ENCODE measurements at places on chromosomes 16 and 17.
A peak's percentile ranks its signal among the peaks of the same experiment; 100 is the strongest.

DNA sequence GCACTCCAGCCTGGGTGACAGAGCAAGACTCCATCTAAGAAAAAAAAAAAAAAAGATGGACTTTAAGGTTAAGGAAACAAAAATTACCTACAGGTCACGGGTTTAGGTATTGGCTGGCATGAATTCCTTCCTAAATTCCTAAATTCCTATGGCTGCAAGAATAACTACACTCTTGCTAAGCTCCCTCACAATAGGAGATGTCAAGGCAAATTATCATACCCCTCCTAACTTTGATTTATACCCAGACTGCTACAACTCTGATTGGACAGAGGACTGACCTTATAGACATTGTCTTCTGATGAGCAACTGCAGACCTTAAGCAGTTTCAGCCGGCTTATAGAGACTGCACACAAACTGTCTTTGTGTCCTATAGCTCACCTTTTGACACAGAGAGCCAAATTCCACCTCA, 25.1 kb upstream of the TMC7 start:
- no peak for DNase-seq

DNA sequence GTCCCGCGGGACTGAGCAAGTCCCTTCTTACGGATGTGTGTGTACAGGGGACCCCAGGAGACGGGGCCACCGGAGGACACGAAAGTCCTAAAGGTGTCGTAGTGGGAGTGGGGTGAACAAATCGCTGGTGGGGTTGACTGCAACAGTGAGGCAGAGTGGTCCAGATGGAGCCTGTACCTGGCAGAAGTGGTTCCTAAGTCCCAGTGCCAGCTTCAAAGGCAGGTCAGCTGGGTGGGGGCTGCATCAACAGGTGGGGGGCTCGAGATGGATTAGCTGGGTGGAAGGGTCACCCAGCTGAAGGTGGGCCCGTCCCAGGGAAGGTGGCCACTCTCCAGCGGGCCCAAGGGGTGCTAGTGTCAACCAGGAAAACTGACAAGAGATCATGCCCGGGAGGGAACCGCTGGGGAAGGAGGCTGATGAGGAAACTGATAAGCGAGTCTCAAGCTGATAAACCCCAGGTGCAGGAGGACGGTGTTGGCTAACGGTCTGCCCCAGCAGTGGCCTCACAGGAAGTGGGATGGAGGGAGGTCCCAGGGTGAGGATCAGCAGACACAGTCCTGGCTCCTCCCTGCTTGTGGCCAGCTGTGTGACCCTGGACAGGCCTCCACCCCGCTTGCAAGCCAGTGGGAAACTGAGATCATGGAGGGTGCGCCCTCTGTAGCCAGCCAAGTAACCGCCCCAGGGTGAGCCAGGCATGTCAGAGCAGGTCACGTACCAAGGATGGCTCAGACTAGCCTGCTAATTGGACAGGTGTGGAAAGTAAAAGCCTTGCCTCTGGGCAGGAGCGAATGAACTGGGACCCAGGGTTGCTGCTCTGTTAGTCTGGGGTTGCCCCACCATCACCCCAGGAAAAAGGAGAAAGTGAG, 1.0 kb downstream of the ORAI3 start:
- peak; percentile 74 for DNase-seq

GRCh38 chr16:67415872-67416793, at the start of gene ZDHHC1:
TSS of gene ZDHHC1 (minus strand) at chr16:67416477. CDS start at chr16:67407775, 8,702 bp downstream.
- DNase-seq: no peak

DNA sequence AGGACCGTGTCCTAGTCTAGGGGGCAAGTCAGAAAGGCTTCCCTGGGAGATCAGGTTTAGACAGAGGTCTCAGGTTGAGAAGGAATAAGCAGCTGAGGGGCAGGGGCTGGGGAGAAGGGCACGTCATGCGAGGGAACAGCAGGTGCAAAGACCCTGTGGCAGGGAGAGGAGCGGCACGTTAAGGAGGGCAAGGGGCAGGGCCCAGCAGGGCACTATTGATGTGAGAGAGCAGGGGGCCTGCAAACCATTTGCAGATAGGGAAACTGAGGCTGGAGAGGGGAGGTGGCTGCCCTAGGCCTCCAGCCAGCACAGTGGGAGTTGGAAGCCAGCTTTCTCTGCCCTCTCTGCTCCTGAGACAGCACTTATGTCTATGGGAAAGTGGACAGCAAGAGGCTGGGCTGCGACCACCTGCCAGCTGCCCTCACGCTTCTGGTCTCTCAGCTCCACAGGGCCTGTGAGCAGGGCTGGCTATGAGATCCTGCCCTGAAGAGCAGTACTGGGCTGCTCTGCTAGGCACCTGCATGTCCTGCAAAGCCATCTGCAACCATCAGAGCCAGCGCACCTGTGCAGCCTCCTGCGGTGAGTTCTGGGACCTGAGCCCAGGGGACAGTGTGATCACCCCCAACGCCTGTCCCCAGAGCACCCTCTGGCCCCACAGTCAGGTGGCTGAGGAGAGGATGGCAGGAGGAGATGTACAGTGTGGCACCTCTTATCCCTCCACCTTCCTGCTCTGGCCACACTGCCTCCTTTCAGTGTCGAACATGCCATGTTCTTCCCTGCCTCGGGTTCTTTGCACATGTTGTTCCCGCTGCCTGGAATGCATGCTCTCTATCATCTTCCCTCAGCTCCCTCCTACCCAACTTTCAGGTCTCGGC, 61.5 kb downstream of the USP22 start:
- DNase-seq: no peak

DNA sequence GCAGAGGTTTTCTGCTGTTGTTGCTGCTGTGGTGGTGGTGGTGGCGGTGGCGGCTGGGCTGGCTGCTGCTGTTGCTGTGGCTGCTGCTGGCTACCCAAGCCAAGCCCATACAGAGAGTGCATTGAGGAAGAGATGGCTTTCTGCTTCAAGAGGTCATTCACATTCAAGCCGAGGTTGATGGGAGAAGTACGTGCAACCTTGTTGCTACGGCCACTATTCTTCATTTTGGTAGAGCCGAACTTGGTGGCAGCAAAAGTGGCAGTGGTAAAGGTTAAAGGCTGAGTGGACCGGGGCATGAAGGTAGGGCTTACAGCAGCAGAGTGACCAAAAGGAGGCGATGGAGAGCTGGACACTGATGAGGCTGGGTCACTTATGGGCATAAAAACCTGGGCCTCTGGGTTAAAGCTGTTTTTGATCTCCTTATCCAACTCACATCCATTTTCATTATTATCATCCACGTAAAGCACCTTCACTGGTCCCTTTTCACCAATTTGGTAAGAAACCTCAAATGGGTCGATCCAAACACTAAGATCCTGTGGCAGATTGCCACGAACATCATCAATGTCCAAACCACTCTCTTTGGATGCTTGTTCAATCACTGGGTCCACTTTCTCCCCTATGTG, 2.8 kb downstream of the TOB1 start:
- peak; percentile 19 for DNase-seq

DNA sequence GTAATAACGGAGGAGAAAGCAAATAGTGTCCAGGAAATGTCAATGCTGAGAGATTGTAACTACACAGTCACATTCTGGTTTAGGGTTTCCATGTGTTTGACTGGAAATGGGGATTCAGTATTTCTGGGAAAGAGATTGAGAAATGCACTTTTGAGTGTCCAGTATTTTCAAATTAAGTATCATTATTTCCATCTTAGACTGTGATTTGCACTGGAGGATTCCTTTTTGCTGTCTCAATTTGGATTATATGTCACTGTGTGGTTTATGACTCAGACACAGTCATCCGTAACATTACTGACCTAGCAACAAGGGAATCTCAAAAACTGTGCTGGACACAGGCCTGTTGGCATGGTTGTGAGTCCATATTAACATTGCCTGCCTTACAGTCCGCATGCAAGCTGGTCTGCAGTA, 681.4 kb downstream of the CDH11 start:
- no peak for DNase-seq

DNA sequence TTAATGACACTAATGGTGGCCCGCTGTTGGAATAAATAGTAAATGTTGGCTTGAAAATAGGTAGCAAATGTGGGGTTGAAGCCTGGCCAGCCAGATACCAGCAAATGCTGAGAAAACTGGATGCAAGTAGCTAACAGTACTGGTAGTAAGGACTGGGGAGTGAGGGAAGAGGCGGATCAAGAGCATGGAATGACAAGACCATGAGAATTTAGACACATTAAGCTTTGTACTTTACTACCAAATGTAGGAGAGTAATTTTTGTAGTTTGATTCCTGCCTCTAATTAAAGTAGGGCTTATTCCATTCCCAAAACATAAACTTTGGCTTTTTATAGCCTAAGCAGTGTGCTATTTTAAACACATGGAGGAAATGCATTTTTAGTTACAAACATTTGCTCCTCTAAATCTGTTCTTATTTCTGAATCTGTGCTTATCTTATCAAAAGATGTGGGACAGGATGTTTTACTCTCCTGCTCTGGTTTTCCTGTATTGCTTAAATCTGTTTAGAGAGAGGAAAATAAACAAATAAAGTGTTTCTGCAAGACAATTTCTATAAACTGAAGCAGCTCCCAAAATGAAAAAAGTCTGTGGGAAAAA, 44.1 kb downstream of the CFDP1 start:
- DNase-seq: no peak
